ENCODE measurements at places on chromosomes 3 and 15.

DNA sequence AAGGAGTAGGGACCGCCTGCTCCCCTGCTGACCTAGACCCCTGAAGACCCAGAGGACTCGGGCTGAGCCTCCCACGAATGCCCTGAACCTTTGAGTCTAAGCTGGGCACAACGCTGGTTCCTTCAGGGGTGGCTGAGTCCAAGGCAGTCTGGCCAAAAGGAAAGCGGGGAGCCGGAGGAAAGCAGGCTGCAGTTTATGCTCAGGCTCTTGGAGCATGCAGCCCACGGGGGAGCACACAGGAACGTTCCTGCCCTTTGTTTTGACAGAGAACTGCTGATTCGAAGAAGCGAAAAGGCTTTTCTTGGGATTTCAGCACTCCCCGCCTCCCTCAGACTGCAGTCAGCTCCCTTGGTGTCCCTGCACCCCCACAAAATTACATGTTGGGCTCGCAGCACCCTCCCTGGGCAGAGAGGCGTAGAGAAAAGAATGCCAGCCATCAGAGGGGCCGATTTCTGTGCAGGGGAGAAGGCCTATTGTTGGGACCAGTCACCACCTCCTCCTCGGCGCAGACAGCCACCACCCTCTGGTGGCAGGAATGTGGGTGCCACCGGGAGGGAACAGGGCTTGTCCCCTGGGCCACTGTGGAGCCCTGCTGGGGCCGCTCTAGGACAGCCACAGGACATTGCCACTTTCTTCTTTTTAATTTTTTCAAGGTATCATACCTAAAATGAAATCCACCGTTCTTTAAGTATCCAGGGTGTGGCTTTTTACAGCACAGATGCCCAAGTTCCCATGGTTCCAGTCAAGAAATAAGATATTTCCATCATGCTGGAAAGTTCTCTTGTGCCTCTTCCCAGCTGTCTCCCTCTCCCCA is 72.2 kb downstream of the SMAD6 start:
- DNase-seq, result no peak

- no peak for DNase-seq
Measured at GRCh38 chr15:83818591-83818990, 164.7 kb downstream of the ADAMTSL3 start.

DNA sequence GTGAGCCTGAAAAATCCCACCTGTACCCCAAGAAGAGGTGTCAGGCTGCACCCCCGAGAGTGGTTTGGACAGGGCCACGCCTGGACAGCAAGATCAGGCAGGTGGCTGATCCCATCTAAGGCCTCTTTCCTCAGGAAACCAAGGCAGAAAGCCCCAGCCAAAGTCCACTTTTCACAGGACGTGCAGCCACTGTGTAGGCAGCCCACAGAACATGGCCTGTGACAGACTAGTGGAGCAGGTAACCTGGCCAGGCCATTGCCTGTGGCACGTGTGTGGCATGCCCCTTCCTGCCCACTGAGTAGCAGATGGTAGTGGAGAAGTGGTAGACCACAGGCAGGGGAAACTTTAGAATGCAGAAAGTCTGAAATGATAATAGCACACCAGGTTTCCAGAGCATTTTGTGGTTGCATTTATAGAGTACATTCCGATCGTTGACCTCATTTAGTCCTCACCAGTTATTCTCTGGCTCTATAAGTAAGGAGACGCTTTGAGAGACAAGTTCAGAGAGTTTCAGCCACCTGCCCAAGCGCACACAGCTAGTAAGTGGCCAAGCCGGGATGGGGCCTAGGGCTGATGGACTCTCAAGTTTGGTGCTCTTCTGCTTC is 68.7 kb downstream of the AAGAB start:
- no peak for DNase-seq

DNA sequence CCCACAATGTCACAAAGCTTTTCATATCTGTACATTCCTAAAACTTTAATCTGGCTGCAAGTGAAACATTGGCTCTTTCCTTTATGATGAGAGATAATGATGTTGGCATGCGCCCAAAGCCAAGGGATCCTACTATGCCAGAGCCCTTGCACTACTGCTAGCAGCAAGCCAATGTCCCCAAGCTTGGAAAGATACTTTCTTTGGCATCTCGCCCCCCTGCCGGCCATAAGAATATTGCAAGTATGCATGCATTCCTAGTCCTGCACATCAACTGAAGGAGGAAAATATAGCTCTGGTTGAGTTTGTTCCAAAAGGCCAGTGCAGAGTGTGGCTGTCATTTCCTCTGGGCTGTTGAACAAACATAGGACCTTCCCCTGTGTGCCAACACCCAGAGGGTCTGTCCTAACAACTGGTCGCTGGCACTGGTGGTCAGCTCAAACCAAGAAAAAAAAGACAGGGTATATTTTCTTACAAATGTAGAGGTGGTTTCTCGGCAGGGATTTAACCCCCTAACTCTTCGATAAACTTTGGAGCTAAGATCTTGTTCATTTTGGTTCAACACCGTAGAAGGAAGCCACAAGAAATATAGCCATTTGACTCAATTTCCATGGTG is 120.9 kb upstream of the ZBED2 start:
- no peak for DNase-seq

DNA sequence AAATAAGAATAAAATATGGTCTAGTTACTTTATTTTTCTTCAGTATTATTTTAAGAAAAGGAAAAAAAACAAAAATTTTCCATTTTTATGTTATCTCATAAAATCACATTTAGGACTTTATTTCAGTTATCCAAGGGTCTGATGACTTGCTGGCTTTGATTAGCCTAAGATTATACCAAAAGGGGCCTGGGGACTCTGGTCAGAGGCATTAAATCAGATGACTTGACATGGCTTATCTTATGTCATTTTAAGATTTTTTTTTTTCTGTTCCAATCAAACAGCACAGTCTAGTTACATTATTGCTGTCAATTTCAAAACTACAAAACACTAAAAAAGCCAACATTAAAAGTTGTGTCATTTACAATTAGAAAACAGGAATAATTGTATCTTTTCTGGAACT is 725.4 kb upstream of the NR2F2 start:
- DNase-seq, result no peak

GRCh38 chr15:57892181-57892580 is 173.3 kb downstream of the ALDH1A2 start:
- DNase-seq, result no peak

GRCh38 chr3:170961616-170962400 is 53.4 kb upstream of the EIF5A2 start:
- no peak for DNase-seq

- no peak for DNase-seq
Measured at GRCh38 chr3:15313461-15313860, 18.9 kb downstream of the SH3BP5 start.

- DNase-seq, result no peak
Measured at GRCh38 chr3:18771931-18772330, 346.8 kb upstream of the SATB1 start.

DNA sequence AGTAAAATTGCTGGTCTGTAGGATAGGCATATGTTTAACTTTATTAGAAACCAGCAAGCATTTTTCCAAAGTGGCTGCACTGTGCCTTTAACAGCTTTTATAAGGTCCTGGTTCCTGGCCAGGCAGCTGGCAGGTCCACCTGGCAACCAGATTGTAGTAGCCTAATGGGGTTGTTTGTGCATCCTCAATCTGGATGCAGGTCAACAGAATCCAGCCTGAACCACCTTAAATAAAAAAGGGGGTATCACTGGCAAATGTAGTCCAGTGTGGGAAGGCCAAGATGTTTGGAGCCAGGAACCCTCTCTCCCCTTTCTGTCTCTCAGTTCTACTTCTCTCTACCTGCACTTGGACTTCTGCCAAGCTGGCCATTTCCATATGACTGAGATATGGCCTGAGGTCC is 200.3 kb downstream of the ZNF621 start:
- no peak for DNase-seq

DNA sequence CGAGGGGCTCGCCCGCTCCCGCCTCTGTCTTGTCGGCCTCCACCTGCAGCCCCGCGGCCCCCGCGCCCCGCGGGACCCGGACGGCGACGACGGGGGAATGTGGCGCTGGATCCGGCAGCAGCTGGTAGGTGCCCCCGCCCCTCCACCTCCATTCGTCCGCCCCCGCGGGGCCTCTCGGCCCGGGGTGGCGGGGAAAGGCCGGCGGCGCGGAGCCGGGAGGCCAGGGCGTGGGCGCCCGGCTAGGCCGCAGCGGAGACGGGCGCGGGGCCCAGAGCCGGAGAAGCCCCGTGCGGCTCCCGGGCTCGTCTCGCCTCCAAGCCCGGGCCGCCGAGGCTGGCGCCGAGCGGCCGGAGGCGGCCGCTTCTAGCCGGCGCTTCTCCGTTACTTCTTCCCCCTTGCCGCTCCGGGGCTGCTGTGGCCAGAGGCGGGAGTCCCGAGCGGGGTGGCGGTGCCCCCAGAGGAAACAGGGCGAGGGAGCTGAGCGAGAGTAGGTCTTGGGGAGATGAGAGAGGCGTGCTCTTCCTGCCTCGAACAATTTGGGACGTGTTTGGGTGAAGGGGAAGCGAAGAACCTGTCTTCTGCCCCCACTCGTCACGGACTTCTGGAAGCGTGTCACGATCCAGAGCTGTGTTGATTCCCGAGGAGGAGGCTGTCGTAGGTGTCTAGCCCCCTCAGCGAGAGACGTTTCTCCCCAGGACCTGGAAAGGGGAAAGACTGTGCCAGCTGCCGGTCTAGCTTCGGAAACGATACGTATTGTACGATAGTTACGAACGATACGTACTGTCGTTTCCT is 555 bp downstream of the ATP11B start:
- DNase-seq, result peak; percentile 24

- DNase-seq, result no peak
Measured at GRCh38 chr3:125061170-125061569, 5.4 kb upstream of the HEG1 start.

- DNase-seq, result no peak
Measured at GRCh38 chr15:56587686-56588085, 122.7 kb upstream of the MNS1 start.

- no peak for DNase-seq
Measured at GRCh38 chr3:81871358-81872155, 110.1 kb upstream of the GBE1 start.

GRCh38 chr3:54915976-54916375 is 11.9 kb downstream of the LRTM1 start:
- no peak for DNase-seq

- DNase-seq, result no peak
Measured at GRCh38 chr3:124860599-124860998, 26.6 kb downstream of the ITGB5 start.

- DNase-seq, result no peak
Measured at GRCh38 chr3:10983219-10983916, 9.2 kb upstream of the SLC6A1 start.

DNA sequence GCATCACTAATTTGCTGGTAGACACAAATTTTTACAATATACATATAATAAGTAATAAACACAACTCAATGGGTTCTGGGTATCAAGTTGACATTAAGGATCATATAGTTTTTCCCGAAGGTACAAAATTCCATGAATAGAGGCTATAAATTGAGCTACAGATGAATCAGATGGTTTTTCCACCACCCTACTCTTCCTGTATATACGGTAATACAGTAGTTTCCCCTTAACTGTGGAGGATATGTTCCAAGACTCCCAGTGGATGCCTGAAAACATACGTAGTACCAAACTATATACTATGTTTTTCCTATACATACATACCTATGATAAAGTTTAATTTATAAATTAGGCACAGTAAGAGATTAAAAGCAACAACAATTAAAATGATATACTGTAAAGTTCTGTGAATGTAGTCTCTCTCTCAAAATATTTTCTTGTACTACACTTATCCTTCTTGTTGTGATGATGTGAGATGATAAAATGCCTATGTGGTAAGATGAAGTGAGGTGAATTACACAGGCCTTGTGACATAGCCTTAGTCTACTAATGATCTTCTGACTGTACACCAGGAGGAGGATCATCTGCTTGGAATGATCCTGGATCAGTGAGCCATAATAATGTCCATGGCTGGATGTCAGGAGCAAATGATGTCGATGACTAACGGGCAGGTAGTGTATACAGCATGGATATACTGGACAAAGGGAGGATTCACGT is 116.7 kb downstream of the NR1I2 start:
- no peak for DNase-seq

GRCh38 chr15:29815000-29815710 is 7.1 kb downstream of the TJP1 start:
- no peak for DNase-seq

GRCh38 chr15:78634210-78635145 is 6.5 kb downstream of the CHRNB4 start:
- no peak for DNase-seq

GRCh38 chr3:88986834-88987233 is 120.6 kb upstream of the EPHA3 start:
- DNase-seq, result no peak

DNA sequence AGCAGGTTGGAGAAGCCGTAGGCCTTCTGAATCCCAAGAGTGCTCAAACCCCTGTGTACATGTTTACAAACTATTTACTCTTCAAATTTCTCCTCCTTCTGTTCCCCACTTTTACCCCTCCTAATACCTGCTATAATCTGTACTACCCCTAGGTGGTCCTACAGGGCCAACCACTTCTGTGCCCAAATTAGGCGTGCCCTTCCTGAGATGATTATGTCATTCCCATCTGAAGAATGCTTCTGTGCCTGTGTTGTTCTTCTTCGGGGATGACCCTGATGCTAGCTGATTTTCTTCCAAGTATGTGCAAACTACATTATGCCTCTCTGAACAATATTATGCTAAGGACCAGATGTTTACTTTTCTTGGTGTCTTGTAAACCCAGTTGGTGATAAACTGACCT is 20.5 kb downstream of the RBP2 start:
- DNase-seq, result no peak

- peak; percentile 10 for DNase-seq
Measured at GRCh38 chr3:139388821-139389551, 461 bp downstream of the COPB2 start.

DNA sequence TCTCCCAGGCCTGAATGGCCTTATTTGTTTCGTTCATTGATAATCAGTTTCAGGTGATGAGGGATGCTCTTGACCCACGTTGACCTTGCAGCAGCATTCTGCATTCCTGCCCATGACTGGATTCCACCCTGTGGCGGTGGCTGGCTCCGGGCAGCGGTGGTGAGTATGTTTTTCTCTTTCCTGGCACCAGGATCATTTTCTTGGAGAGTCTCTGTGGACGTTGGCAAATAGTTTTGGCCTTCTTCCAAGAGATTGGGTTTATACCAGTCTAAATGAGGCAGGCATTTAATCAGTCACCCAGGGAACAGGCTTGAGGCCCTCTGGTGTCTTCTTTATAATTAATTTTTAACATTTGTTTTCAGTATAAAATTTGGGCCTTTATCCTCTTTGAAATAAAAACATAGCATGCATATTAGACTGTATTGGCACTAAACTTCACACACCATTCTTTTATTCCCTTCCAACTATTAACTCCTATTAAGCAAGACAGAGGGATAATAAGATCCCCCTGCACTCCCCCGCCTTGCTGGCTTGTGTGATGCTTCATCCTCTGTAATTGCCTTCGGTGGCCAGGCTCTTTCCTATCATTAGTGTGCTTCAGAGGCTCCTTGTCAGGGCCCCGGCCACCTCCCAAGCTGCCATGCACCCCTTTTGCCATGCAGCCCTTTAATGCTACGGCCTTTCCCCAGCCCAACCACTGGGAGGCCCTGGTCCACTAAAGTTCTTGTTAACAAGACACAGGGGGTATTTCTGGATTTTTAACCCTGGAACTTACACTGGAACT is 176.2 kb upstream of the TOPAZ1 start:
- DNase-seq, result no peak

Measured in effector memory CD4-positive, alpha-beta T cell (primary cell).